ENCODE measurements at places on chromosomes 3 and 15. TPM values are rescaled to one million over a fixed set of nuclear protein-coding genes. Genes with fewer than 3 reads are reported as not detected.
A peak's percentile ranks its signal among the peaks of the same experiment; 100 is the strongest.

GRCh38 chr3:13073326-13074005 lies at the start of gene IQSEC1:
Gene IQSEC1 (minus strand): TSS chr3:13073429. CDS start chr3:13073014, 415 bp downstream.
- no peak within 1 kb of the TSS for H3K4me3 ChIP-seq
- no peaks in the 10 kb centered on the region for H3K36me3 ChIP-seq
- peaks cover 4% of the 10 kb centered on the region for H3K4me1 ChIP-seq
- peak; percentile 71 for DNase-seq
- no peak within 1 kb of the TSS for H3K27ac ChIP-seq
- H3K27me3 ChIP-seq = peaks cover 30% of the 10 kb centered on the region

The IL17RD gene
- 1.1 TPM for total RNA-seq

DNA sequence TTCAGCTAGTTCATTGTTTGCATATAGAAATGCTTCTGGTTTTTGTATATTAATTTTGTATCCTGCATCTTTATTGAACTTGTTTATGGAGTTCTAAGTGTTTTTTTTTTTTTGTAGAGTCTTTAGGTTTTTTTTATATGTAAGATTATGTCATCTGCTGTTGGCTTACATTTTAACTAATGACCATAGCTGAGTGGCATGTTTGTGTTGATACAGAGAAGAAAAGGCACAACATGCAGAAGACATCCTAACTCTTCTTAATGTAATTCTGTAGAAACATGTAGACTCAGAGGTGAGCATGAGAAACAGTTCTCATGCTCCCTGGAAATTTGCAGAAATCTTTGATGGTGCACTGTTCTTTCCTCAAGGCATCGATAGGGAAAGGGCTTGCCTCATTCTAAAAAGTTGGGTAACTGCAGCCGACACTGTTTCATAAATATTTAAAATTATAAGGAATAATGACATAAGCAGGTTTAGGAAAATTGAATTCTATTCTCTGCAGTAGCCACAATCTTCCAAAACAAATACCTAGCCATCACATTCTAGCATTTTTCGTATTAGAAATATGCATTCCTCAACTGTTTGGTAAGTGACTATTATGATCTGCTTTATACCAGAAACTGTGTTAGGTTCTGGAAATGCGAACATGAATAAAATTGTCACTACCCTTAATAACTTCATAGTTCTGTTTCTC lies 499.6 kb upstream of the KCNMB2 start:
- H3K27me3 ChIP-seq = no peaks in the 10 kb centered on the region
- DNase-seq = no peak
- no peak overlapping the region for H3K4me3 ChIP-seq
- H3K36me3 ChIP-seq = no peaks in the 10 kb centered on the region
- H3K4me1 ChIP-seq = no peaks in the 10 kb centered on the region
- H3K27ac ChIP-seq = no peak overlapping the region

DNA sequence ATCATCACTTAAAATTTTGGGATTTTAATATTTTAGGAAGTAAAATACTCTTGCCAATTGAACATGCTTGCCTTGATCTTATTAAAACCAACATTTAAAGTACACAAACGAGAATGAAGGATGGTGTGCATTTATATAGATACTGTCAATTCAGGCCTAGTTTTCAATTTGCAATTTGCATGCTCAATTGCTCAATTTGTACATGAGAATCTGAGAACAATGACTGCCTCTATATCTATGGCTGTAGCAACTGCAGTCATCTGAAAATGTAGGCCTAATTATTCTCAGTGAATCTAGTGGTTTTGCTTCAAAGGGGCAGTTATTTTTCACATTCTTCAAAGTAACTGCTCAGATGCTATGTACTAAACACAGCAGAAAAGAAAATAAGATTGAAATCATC lies 18.8 kb downstream of the ZBBX start:
- H3K4me3 ChIP-seq = no peak overlapping the region
- H3K36me3 ChIP-seq = no peaks in the 10 kb centered on the region
- no peaks in the 10 kb centered on the region for H3K4me1 ChIP-seq
- no peaks in the 10 kb centered on the region for H3K27me3 ChIP-seq
- no peak overlapping the region for H3K27ac ChIP-seq

- no peak overlapping the region for H3K4me3 ChIP-seq
- no peak for DNase-seq
- H3K4me1 ChIP-seq = no peaks in the 10 kb centered on the region
- no peak overlapping the region for H3K27ac ChIP-seq
- no peaks in the 10 kb centered on the region for H3K36me3 ChIP-seq
- no peaks in the 10 kb centered on the region for H3K27me3 ChIP-seq
These were observed 187.2 kb upstream of the SLITRK3 start for GRCh38 chr3:165383381-165383780.

GRCh38 chr3:149955449-149955848 lies 15.2 kb downstream of the PFN2 start:
- H3K4me3 ChIP-seq = no peak overlapping the region
- H3K27ac ChIP-seq = no peak overlapping the region
- no peaks in the 10 kb centered on the region for H3K27me3 ChIP-seq
- no peaks in the 10 kb centered on the region for H3K36me3 ChIP-seq
- no peak for DNase-seq

DNA sequence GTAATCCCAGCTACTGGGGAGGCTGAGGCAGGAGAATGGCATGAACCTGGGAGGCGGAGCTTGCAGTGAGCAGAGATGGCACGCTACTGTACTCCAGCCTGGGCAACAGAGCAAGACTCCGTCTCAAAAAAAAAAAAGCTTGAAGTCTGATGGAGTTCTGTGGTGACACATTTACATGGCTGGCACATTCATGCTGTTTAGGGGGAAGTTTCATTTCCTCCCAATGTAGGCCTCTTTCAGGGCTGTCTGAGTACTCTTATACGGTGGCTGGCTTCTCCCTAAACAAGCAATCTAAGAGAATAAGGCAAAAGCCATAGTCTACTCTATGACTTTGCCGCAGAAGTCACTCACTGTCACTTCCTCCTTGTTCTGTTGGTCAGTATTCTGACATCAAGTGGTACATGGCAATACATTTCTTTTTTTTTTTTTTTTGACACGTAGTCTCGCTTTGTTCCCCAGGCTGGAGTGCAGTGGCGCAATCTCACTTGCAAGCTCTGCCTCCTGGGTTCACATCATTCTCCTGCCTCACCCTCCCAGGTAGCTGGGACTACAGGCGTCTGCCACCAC lies 41.2 kb downstream of the OIP5 start:
- peak; percentile 67 for DNase-seq
- peaks cover 20% of the 10 kb centered on the region for H3K4me1 ChIP-seq
- no peaks in the 10 kb centered on the region for H3K27me3 ChIP-seq
- no peak overlapping the region for H3K4me3 ChIP-seq
- H3K36me3 ChIP-seq = peaks cover 74% of the 10 kb centered on the region

DNA sequence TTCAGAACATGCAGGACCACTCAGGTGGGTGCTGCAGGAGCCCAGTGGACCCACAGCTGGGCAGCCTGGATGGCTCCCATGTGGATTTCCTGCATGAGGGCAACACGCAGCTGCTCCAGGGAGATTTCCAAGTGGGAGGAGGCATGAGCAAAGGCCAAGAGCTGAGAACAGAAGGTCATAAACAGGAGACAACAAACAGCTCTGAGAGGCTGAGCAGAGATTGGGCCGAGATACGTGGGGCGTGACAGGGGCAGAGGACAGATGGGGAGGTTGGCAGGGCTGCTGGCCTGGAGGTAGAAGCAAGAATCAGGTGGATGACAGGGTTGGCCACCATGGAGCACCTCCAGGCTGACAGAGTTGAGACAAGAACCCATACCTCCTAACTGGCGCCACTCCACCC lies 2.9 kb downstream of the PHGR1 start:
- peaks cover 13% of the 10 kb centered on the region for H3K4me1 ChIP-seq
- H3K27ac ChIP-seq = no peak overlapping the region
- no peaks in the 10 kb centered on the region for H3K36me3 ChIP-seq
- H3K27me3 ChIP-seq = no peaks in the 10 kb centered on the region

- DNase-seq = no peak
- H3K4me1 ChIP-seq = no peaks in the 10 kb centered on the region
- no peaks in the 10 kb centered on the region for H3K27me3 ChIP-seq
These were observed 53.7 kb upstream of the ATP11B start for GRCh38 chr3:182739619-182740018.

DNA sequence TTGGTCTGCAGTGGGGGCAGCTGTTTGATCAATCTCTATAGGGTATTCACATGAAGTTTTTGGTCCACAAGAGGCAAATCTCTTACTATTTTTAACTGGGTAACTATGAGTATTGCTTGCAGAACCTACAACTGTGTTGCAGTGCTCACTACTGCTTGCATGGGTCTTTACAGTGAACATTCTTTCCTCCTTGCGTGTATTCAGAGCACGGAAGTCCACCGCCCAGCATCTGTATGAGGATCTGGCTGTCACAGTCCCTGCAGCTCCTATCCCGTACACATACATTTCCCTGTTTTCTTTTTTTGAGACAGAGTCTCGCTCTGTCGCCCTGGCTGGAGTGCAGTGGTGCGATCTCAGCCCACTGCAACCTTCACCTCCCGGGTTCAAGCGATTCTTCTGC lies 449.9 kb downstream of the FGF12 start:
- H3K4me1 ChIP-seq = no peaks in the 10 kb centered on the region
- H3K27ac ChIP-seq = no peak overlapping the region
- DNase-seq = no peak
- H3K27me3 ChIP-seq = no peaks in the 10 kb centered on the region
- H3K4me3 ChIP-seq = no peak overlapping the region

DNA sequence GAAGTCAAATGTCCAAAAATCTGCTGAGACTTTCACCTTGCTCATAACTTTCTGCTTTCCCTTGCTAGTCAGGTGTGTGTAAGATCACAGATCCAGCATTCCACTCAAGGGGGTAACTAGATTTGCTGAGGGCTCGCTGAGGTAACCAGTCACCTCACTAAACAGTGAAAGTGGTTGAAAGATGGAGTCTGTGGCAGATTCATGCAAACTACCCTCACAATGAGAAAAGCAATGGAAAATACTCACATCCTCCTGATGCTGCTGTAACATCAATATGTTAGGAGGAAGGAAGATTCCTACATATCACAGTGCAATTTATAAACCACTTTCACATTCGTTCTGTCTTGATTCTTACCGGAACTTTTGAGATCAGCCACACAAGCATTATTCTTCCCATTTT lies 174.3 kb upstream of the BCL6 start:
- H3K4me1 ChIP-seq = peaks cover 15% of the 10 kb centered on the region
- no peak for DNase-seq
- no peak overlapping the region for H3K27ac ChIP-seq
- H3K4me3 ChIP-seq = no peak overlapping the region

The CYP1A2 gene
- 0.32 TPM for total RNA-seq

- no peak overlapping the region for H3K27ac ChIP-seq
- peaks cover 26% of the 10 kb centered on the region for H3K4me1 ChIP-seq
- DNase-seq = no peak
- H3K4me3 ChIP-seq = no peak overlapping the region
These were observed 28.2 kb upstream of the USP3 start for GRCh38 chr15:63476229-63476632.
